ENCODE measurements at places on chromosomes 5 and 9.

DNA sequence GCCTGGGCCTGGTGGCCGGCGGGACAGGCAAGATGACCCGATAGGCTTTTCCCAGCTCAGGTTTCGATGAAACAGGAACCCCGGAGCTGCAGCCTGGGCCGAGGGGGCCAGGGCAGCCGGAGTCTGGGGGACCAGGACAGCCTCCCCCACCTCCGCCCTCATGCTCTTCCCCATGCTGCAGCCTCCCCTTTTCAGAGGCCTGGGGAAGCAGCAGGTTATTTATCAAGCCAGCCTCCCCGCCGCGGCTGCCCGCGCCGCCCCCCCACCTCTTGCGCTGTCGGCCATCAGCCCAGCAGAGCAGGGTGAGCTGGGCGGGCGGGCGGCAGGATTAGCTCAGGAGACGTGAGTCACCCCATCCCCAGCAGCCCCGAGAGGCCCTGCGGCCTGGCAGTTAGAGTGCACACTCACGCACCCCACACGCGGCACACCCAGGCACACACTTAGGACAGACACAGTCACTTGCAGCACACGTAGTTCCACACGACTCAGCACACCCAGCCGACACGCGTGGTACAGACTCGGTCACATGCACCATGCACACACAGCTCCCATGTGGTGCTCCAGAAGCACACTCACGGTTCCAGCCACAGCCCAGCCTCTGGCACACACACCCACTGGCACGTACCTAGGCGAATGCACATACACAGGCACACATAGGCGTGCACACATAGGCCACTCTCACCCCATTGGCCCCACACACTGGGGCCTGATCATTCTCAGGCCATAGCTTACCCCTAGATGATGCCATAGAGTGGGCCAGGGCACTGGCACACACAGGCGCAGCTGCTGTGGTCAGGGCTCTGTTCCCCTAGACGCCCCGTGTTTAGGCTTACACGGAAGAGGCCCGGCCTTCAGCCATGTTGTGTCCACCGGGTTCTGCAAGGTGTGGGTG is 13.0 kb downstream of the CXXC5 start:
- DNase-seq: no peak

DNA sequence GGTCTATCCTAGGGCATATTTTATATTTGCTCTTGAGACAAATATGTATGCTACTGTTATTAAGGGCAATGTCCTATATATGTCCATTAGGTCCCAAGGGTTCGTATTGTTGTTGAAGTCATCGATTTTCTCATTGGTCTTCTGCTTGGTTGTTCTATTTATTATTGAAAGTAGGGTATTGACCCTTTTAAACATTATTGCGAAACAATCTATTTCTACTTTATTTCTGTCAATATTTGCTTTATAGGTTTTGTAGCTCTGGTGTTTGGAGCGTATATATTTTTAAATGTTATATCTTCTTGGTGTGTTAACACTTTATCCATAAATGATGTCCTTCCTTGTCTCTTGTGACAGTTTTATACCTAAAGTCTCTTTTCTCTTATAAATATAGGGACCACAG is 16.2 kb upstream of the DIRAS2 start:
- DNase-seq: no peak

- DNase-seq: no peak
Observed at GRCh38 chr5:151012862-151013261, 7.5 kb upstream of the GPX3 start.

GRCh38 chr5:137481596-137481995 is 17.5 kb downstream of the SPOCK1 start:
- DNase-seq: no peak

DNA sequence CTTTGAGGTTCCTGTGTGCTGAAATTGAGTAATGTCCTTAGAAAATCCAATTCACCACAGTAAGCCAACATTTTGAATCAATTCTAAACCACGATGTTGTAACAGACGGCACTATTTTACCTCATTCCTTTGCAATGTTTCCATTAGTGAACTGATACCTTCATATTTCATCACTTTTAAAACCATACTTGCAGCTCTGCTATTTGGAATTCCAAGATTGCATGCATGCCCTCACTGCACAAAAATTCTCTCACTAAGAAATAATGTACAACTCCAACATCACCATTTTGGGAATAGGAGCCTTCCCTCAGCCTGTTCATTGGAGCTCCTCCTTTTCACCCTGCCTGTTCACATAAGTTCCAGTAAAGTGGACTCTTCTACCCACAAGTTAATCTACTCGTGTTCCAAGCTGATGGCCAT is 74.8 kb upstream of the TGFBR1 start:
- no peak for DNase-seq

DNA sequence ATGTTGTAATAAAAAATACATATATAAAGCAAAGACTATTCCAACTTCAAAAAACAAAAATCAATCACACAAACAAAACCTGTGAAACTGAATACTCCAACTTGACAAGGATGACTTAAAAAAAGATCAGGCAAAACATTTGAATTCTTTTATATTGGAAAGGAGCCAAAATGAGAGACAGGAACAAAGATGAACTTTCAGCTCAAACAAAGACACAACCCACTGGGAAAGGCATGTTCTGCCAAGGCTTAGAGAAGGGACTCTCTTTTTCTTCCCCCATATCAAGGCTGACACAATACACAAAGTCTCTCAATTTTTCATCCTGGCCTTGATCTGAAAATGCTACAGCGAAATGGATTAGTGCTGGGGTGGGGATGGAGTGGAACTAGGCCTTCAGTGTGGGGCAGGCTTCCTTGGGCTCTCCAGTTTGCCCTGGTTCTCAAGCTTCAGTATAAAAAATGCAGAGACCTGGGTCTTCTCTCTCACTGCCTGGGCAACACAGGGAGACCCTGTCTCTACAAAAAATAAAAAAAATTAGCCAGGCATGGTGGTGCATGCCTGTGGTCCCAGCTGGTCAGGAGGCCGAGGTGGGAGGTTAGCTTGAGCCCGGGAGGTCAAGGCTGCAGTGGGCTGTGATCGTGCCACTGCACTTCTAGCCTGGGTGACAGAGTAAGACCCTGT is 11.6 kb upstream of the FAM169A start:
- no peak for DNase-seq

GRCh38 chr5:120599576-120599975 is 135.5 kb downstream of the PRR16 start:
- no peak for DNase-seq

GRCh38 chr9:114285166-114285867 is 37.6 kb upstream of the ORM1 start:
- DNase-seq: no peak

GRCh38 chr5:64619609-64620008 is 70.7 kb upstream of the SHISAL2B start:
- DNase-seq: no peak

DNA sequence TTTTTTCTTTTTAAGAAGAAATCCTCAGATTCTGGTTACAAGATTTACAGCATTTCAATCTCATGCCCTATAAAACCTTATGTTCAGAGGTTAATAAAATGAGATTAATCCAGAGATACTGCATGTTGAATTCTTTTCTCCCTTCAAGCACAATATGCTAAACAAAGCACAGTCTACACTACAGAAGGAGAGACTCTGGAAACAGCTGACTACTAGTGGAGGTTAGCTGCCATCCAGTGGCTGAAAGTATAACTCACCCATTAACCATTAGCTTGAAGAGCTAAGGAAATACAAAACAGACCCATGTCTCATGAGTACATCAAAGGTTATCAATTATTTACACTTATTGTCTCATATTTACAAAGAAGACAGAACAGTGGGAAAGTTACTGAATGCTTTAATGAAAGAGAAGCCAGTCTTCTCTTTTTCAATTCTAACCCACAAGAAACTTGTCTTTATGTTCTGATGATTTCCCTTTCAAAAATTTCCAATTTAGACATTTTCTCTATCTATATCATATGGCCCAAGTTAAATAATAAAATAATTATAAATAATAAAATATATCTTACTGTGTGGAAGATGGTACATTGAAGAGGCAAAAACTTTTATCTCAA is 12.7 kb upstream of the DNAH5 start:
- no peak for DNase-seq

GRCh38 chr9:16396389-16396788 is 474.1 kb downstream of the BNC2 start:
- DNase-seq: no peak
